ENCODE measurements at places on chromosomes 1 and 21. TPM values are rescaled to one million over a fixed set of nuclear protein-coding genes. Genes with fewer than 3 reads are reported as not detected.

The PODN gene
- total RNA-seq = 92.3 TPM

The KCNJ9 gene
- total RNA-seq = not detected

The SMIM1 gene
- not detected for total RNA-seq

The SYCP1 gene
- total RNA-seq = not detected

The KRTAP7-1 gene
- total RNA-seq = not detected

The PGBD2 gene
- total RNA-seq = 1.4 TPM
